ENCODE measurements at places on chromosomes 11 and 22. TPM values are rescaled to one million over a fixed set of nuclear protein-coding genes. Genes with fewer than 3 reads are reported as not detected.

C11orf52 gene
- not detected for total RNA-seq

ABTB2 gene
- total RNA-seq, result 0.35 TPM

TSPAN18 gene
- 19.3 TPM for total RNA-seq

HEPN1 gene
- total RNA-seq, result not detected

TMEM45B gene
- total RNA-seq, result 30.8 TPM

HTR3A gene
- total RNA-seq, result not detected

DNAJB13 gene
- 0.23 TPM for total RNA-seq

ADAMTS8 gene
- total RNA-seq, result not detected

PRAME gene
- not detected for total RNA-seq

LMO1 gene
- not detected for total RNA-seq

SULT4A1 gene
- not detected for total RNA-seq

DDIAS gene
- 0.67 TPM for total RNA-seq

RTN3 gene
- 41.8 TPM for total RNA-seq

LGR4 gene
- total RNA-seq, result 0.58 TPM

ADAMTS15 gene
- total RNA-seq, result not detected

OR8H1 gene
- not detected for total RNA-seq

TMEM151A gene
- not detected for total RNA-seq

CHRNA10 gene
- 5.5 TPM for total RNA-seq

RFPL2 gene
- 0.61 TPM for total RNA-seq

All from CD4-positive, alpha-beta memory T cell (primary cell).